ENCODE measurements at places on chromosomes 11 and 22.

GRCh38 chr11:111969344-111969743 is 32.2 kb downstream of the DIXDC1 start:
- DNase-seq: no peak

DNA sequence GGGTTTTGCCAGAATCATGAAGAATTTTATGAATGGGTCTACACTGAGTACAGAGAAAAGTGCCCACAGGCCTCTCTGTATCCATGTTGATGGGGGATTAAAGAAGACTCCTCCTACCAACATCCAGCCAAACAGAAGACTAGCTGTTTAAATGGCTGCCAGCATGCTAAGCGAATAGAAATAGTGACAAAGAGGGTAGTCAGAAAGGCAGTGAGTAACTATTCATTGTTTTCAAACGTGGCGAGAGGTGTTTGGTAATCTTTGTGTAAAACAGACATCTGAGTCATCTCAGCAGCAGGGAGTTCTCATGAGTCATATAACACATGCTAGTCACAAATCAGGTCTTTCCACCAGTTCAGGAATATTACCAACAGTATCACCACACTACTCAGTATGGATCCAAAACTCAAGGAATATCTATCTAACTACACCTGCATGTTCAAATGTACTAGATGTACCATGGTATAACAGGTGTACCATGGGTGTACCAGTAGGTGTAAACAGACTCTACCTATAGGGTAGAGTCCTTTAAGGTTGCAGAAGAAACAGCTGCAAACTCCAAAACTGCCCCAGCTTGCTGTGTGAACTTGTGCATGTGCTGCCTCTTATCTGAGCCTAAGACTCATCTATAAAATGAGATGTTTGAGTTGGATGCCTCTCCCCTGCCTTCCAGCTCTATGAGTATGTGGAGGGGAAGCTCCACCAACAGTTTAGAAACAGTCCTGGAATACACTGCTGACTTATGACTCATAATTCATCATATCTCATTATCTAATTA is 82.0 kb downstream of the SLC1A2 start:
- DNase-seq: peak; percentile 97

- DNase-seq: no peak
Observed at GRCh38 chr22:43356881-43357280, 13.7 kb upstream of the SCUBE1 start.

GRCh38 chr22:41261541-41262249 is 21.0 kb upstream of the CHADL start:
- no peak for DNase-seq

DNA sequence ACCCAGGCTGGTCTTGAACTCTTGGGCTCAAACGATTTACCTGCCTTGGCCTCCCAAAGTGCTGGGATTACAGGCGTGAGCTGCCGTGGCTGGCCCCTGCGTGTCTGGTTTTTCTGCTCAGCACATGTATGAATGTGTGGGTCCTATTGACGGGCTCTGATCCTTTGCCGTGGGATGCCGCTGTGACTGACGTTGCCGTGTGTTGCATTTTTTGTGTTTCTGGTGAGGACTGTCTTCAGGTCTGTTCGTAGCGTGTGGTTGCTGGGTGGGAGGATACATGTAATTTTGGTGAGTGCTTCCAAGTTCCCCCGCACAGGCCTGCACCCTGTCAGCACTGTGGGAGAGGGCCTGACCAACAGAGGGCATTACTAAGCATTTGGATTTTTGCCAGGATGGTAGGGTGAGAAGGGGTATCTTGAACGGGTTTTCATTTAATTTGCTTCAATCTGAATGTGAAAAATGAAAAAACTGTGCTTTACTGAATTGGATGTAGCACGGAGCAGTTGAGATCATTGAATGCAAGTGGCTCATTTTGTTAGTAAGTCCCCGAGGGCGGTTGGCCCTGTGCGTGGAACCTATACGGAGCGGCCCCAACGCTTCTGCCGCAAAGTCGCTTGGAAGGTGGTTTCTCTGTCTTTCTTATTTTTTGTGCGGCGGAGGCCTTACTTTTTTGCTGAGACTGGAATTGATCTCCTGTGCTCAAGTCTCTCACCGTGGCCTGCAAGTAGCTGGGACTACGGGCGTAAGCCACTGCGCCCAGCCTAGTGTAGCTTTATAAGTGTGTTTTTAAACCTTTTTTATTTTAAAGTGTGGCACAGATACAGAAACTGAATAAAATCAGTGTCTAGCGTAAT is 8.2 kb downstream of the ZBED4 start:
- DNase-seq: no peak

DNA sequence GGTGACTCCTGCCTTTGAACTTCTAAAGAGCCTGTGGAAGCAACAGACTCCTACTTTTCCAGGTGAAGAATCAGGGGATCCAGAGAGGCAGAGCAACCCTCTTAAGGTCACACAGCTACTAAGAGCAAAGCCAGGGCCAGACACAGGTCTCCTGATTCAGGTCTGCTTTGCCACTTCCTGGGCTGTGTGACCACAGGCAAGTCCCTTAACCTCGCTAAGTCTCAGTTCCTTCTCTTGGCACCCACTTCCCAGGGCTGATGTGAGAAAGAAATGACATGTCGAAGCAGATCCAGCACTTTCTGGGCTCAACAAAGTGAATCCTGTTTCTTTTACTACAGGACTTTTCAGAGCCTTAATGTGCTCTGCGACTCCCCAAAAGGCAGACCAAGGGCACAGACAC is 30.2 kb downstream of the UQCR10 start:
- DNase-seq: no peak

- DNase-seq: peak; percentile 57
Observed at GRCh38 chr22:33049119-33049729, 9.0 kb downstream of the SYN3 start.

- DNase-seq: no peak
Observed at GRCh38 chr11:261624-262023, 16.6 kb upstream of the NLRP6 start.

DNA sequence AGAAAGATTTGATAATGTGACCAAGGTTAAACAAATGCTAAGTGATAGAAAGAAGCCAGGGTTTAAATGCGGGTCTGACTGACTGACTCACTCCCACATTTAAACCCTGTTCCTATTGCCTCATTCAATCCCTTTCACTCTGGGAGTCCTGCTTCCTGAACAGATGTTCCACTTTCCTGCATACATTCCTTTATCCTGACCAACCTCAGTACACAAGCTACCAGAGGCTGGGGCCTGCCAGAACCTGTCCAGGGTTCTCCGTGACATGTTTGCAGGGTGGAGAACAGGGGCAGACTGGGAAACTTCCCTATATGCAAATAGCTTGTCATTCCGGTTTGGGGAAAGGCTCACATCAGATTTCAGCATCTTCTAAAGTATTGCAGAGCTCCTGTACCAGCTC is 3.0 kb upstream of the ANKK1 start:
- DNase-seq: peak; percentile 98

GRCh38 chr22:39920134-39920743 is 19.4 kb downstream of the GRAP2 start:
- DNase-seq: no peak

- no peak for DNase-seq
Observed at GRCh38 chr11:47587039-47587716, 700 bp downstream of the FAM180B start.

DNA sequence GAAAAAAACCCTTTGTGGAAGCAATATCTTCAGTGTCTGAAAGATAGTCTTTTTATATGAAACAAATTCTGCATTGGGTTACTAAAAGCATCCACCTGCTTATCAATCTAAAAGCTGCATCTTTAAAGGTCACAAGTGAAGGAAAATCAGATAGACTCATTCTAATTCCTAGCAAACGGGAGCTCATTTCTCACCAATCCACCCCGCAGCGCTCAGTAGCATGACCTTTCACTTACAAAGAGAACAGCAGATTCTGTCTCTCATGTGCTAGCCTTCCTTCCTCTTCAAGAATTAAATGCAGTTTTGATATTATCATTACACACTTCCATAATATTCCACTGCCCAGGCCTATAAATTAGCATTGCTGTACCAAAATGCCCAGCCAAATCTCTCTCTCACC is 212.9 kb downstream of the CADM1 start:
- DNase-seq: no peak

DNA sequence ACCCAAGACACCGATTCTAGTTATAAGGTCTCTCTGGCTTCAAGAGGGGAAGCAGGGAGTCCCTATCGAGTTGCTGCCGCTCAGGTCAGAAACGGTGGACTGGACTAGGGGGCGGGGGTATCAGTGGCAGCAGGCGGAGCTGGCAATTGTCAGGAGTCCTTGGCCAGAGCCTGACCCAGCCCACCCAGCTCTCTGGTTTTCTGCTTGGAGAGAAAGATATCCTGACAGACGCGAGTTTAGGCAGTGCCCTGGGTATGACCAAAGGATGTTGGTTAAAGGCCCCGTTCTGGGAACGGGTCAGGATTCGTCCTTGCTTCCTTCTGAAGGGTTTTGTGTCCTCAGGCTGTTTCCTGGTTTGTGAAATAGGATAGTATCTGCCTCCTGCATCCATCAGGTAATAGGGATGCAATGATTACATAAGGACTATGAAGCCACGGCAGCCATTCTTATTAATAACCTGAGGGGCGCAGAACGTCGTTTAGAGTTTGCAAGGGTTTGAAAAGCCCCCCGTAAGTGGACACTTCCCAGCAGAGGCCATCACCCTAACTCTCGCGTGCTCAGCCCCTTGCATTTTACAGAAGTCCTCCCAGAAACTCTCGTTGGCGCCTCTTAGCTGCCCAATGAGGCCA is 700 bp upstream of the DEPDC5 start:
- DNase-seq: peak; percentile 5

- DNase-seq: no peak
Observed at GRCh38 chr11:113247966-113248365, 66.4 kb upstream of the TTC12 start.

DNA sequence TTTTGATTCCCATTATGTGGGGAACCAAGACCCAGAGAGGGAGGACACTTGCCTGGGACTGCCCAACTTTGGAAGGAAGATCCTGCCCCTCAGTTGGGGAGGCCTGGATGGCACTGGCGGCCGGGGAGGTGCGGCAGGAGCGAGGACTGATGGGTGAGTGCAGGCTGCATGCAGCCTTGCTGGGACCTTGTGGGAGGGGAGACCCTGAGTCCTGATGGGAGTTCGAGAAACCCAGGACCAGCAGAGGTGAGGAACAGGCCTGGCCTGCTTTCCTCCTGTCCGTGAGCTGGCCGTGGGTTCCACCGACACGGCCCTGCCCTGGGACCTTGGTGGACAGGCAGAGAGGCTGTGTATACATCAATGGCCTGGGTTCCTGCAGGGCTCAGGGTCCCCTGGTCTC is 19.3 kb upstream of the SMIM38 start:
- DNase-seq: no peak

DNA sequence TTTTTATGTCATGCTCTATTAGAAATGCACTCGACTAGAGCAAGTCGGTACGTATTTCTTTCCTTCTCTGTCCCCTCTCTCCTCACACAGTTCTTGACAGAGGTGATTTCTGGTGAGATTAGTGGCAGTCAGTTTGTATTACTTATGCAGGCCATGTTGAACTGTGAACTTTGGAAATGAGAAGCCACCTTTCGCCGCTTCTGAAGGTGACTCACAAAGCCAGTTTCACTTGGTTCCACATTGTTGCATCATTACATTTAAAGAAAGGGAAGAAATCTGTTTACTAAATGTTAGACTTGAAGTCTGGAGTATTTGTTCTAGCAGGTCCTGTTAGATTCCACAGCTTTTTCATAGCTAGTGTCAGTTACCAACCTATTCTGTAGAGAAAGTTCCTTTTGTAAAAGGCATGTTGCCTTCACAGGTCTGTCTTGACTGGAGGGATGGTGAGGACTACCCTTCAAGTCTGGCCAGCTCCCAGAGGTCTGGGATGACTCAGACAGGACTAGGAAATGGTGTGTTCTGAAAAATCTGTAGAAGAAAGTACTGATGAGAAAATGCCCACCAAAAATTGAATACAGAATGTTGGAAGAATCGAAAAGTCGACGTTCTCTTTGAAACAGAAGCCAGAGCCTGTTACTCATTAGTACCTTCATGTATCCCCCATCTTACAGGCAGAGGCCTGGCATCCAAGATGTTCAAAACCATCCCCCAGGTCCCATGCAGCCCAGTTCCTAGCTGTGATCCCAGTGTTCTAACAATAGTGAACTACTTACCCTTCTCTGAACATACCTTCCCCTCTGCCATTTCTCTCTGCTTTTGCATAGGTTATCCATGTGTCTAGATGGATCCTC is 181.4 kb downstream of the DBX1 start:
- peak; percentile 79 for DNase-seq

- DNase-seq: no peak
Observed at GRCh38 chr11:1887451-1888346, 4.0 kb downstream of the PRR33 start.

DNA sequence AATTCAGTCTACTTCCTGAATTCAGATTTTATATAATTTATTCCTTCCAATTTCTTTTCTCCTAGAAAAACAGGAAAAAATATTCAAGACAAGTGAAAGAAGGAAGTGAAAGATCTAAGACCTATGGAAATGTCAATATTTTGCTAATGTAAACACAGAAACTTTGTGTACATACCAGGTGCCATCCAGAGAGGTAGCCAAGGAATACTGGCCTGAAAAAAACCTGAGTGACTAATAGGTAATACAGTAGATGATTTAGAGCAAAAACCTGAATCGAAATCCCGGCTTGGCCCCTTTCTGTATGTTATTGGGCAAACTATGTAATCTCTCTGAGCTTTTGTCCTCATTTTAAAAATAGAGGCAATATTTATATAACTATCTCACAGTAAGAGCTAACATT is 59.2 kb upstream of the FSHB start:
- no peak for DNase-seq

DNA sequence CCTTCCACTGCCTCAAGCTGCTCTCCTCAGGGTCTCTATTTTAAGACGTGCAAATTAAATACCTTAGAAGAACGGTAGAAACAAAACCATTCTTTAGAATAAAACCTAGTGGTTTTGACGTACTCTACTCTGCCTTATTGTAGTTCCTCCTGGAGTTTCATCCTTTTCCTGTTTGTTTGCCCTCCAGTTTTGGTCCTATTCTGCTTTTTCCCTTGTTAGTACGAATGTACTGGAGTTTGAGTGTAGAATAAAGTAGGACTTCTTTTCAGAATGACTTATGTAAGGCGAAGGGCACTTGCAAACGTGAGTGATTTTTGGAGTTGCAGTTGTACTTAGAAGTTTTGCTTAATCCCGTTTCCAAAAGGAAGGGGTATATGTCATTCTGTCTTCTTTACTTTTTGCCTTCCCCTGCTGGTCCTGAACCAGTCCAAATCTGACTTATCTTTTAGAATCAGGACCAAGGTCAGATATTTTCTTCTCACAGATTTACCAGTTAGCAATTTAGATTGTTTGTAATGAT is 1.4 kb downstream of the SIK2 start:
- no peak for DNase-seq

DNA sequence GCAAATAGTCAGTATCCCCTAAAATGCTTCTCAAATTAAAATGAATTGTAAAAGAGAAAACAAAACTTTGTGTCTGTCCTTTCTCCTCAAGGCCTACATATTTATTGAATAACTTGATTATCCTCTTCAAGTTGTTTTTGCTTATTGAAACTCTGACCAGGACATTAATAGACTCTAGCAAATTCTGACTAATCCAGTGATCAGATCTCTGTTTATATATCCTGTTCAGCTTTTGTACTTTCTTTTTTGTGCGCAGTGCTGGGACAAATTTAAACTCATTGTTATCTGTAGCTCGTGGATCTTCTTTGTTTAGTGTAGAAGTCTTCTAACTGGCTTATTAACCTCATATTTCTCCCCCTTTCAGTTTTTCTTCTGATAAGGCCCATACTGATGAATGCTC is 139.9 kb upstream of the SORL1-AS1 start:
- DNase-seq: no peak

All from RWPE1 (cell line).